Erythroblast (primary cell): ENCODE measurements at places on chromosomes 1 and 21.

DNA sequence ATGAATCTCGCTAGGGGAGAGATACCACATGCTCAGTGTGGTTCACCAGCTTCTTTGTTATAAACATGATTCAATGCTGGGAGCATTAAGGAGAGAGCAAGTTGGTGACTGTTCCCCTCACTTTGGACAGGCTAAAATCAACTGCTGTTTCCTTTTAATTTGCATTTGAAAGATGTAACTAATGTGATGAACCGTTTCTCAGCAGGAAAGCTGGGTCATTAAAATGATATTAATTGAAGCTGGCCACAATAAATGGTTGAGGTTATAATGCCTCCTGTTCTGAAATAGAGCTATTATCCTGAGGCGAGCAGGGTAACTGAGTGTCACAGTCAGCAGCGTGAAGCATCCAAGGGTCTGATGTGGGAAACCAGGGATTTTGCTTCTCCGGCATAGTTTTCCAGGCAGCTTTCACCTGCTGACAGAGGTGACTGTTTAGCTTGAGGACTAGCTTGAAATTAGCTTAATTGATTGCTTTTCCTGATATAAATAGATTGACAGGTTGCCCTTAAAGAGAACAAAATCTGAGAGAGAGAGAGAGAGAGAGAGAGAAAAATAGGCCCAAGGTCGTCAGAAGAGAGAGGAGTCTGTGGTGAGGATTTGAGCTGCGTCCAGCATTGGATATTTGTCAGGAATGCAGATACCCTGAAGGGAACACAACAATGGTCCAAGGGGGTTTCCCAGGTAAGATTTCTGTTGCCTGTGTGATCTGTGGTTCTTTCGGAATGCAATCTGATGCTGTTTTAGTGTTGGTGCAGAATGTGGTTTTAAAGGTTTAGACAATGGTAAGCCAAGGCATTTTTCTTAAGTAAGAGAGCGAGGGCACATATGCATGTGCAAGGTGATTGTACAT lies 209.7 kb downstream of the PATJ start:
- DNase-seq: no peak

DNA sequence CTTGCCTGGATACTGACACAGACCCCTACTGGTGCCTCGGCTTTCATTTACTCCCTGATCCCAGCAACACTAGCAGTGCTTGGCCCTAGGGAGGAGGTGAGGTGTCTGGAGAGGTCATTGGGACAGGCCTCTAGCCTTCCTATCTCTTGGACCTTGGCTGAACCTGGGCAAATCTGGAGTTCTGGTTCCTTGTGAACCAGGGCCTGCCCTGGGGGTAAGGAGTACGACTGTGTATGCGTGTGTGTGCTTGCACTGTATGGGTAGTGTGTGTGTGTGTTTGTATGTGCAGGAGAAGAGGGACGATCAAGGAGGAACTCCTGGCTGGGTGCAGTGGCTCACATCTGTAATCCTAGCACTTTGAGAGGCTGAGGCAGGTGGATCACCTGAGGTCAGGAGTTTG lies 252.7 kb upstream of the CSF3R start:
- DNase-seq: no peak

- DNase-seq: no peak
These were observed 54.5 kb upstream of the TTC34 start for GRCh38 chr1:2856066-2856390.

GRCh38 chr21:42587036-42587435 lies 66.4 kb upstream of the PDE9A start:
- DNase-seq: no peak

- peak; percentile 79 for DNase-seq
These were observed 41.3 kb upstream of the ENAH start for GRCh38 chr1:225694151-225694603.

- no peak for DNase-seq
These were observed 140.3 kb downstream of the PLXNA2 start for GRCh38 chr1:208103597-208104513.

DNA sequence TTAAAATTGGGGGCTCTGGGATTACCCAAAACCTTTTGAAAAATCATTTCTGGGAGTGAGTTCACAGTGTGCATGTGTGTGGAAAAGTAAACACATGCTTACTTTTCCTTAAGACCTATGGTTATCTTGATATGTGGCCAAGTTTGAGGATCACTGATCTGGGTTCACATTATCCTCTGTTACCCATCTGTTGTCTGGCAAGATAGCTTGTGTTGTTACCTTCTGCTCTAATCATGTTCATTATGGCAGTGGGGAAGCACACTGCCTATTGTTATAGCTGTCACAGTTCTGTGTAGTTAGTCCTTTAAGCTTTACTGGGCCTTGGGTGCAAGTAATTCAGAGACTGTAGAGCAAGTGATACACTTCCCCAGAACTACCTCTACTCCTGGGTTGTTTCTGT lies 5.0 kb downstream of the CTBS start:
- no peak for DNase-seq

DNA sequence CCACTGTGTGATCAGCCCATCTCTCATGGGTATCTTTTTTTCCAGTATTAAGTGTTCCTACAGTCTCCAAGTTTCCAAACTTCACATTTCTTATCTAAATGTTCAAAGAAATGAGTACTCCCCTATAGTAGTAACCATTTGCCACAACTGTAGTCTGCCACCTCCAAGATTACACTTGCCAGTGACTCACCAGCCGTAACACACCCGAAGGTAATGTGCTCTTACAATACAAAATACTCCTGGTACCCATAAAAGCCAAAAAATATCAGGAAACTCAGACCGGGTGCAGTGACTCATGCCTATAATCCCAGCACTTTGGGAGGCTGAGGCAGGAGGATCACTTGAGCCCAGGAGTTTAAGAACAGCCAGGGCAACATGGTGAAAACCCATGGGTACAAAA lies 20.5 kb upstream of the ZNF496 start:
- no peak for DNase-seq

DNA sequence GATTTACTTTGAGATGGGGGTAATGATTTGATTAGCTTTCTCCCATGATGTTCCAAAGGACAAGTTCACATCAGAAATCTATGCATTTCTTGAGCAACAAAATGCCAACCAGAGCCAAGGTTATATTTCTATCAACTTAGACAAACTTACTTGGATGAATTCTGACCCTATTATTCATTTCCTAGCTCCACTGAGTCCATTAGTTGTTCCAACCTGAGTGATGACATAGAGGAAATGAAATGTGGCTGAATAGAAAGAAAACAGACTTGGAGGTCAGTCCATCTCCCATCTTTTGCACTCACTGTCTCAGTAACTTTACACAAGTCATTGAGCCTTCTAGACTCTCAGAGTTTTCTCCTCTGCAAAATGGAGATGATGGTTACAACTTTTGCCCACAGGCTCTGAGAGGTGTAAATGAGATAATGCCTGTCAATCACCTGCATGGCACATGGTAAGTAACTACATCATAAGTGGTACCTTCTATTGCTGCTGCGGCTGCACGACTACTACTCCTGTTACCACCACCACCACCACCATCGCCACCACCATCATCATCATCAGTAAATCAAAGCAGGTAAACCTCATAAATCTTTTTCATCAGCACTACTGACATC lies 98.2 kb downstream of the PTPN14 start:
- DNase-seq: no peak

DNA sequence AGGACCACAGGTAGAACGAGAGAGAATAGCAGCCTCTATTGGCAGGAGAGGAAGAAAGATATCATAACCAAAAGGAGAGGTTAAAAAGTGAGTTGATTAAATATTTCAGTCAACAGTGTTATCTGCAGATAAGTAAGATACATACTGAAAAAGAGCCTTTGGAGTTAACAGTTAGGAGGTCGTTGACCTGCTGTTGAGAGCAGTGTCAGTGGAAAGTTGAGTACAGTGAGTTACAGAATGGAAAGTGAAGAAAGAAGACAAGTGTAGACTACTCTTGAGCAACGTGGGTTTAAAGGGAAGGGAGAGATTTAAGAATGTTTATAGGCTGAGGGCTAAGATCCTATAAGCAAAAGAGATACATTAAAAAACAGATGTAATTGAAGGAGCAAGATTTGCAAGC lies 30.2 kb downstream of the GNAT2 start:
- no peak for DNase-seq

- DNase-seq: peak; percentile 64
These were observed 49.8 kb downstream of the BCAR3 start for GRCh38 chr1:93631626-93632365.

- DNase-seq: no peak
These were observed 19.6 kb downstream of the HSF2BP start for GRCh38 chr21:43639470-43640353.

- peak; percentile 88 for DNase-seq
These were observed 21.2 kb upstream of the ADAR start for GRCh38 chr1:154629061-154629674.

GRCh38 chr21:14589855-14590563 lies 43.9 kb upstream of the SAMSN1 start:
- no peak for DNase-seq

- peak; percentile 41 for DNase-seq
These were observed 76.6 kb downstream of the PLPP3 start for GRCh38 chr1:56502700-56503245.

DNA sequence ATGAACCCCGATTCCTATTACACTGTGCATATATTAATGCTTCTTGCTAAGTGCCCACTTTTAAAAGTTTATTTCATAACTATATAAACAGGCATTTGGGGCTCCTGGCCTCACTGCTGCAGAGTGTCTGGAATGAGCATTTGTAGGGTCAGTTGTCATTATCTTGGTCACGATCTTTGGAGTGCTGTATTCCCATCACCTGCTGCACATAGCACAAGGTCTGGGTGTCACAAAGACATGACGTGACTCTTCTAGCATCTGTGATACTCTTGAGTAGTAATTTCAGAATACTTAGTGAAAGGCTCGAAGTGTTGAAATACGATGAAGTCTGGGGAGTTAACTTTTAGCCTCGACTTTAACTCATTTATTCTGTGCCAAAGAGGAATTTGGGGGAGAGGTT lies 186.4 kb downstream of the FMN2 start:
- no peak for DNase-seq

GRCh38 chr1:39220891-39221870 lies 16.7 kb downstream of the MACF1 start:
- no peak for DNase-seq

DNA sequence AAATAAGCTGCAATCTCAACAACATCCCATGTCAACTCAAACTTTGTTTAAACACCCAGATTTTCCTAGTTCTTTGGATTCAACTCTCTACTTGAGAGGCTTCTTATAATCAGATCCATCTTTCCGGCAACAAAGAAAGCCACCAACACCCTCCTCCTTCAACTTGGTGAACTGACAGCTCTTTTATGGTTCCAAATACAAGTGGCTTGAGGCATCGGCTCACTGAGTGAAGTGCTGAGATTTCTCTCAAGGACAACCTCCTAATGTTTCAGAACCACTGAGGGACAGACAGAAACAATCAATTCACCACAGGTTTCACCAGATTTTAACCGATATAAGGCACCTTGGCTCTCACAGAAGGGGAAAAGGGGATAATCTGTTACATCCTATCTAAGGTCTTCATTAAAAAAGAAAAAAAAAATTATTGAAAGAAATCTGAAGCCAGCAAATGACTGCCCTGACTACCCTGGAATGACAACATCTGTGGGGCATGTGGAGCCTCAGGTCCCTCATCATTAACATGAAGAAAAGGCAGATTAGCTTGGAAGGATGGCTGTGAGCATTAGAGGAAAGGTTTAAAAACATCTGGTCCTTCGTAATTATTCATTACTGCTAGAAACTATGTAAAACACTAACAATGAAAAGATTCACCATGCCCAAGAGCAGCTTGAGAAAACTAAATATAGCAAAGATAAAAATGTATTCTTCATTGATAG lies 50.9 kb downstream of the PTPN14 start:
- DNase-seq: no peak

- no peak for DNase-seq
These were observed 12.7 kb downstream of the BCAR3 start for GRCh38 chr1:93668951-93669350.

DNA sequence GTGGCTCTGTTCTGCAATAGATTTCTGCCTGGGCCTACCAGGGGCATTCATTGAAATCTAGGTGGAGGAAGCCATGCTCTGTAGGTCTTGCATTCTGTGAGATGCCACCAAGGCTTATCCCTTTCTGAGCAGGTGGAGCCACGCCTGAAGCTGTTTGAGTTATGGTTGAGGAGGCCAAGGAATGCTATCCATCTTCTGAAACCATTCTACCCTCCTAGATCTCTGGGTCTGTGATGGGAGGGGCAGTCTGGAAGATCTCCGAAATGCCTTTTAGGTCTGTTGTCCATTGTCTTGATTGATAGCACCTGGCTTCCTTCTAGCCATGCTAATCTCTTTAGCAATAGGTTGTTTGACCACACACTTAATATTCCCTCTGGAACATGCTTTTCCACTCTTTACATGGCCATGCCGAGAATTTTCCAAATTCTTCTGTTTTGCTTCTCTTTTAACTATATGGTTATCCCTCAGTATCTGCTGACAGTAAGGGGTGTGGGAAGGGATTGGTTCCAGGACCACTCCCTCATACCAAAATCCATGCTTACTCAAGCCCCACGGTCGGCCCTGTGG lies 45.2 kb downstream of the AK4 start:
- DNase-seq: no peak

DNA sequence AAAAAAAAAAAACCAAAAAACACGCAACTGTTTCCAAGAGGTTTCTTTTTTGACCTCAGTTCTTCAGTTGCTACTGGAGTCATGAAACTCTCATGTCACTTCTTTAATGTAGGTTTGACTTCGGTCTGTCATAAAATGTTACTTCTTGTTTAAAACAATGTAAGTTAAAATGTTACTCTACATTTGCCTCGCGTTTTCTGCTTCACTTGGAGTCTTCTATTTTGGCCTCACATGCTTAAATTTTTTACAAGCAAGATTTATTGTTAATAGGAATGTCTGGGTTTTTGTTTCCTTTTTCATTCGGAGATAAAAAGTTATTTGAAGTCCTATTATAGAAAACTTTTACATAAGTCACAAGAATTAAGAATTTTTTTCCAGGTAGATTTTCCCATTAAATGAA lies 880.2 kb downstream of the LTN1 start:
- DNase-seq: no peak

DNA sequence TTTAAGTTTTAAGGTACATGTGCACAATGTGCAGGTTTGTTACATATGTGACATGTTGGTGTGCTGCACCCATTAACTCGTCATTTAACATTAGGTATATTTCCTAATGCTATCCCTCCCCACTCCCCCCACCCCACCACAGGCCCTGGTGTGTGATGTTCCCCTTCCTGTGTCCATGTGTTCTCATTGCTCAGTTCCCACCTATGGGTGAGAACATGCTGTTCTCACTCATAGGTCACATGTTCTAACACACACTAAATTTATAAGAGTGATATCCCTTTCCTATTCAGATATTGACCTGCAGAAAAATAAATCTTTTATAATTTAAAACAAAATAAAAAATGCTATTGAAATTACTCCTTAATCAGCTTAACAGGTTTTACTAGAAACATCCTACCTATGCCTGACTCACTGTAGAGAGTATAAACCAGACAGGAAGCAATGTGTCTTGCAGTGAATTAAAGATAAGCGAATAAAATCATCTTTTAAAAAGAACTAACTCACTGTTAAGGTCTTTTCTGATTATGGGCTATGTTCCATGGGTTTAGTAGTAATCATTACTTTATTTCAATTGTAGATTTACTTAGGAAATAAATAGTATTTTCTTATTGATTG lies 82.0 kb upstream of the DPH5 start:
- DNase-seq: peak; percentile 22
